ENCODE measurements at places on chromosomes 3 and 15. TPM values are rescaled to one million over a fixed set of nuclear protein-coding genes. Genes with fewer than 3 reads are reported as not detected.

The SYNPR gene
- polyA plus RNA-seq, result 0.14 TPM

DNA sequence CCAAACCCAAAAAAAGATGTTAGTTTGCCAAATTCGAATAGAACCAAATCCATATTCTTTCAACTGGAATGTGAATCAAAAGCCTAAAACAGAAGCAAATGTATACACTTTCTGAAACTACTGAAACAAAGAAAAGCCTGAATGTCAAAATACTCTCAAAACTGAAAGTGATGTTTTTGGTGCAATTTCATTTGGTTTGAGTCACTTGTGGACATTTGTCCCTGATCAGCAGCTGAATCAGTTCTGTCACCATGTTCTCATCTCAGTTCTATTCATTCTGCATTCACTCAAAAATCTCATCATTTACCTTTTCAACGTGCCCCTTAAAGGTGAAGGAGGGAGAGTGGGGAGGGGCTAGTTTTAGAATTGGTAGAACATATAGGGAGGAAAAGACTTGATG is 266.8 kb downstream of the ABHD5 start:
- no peak for DNase-seq

DNA sequence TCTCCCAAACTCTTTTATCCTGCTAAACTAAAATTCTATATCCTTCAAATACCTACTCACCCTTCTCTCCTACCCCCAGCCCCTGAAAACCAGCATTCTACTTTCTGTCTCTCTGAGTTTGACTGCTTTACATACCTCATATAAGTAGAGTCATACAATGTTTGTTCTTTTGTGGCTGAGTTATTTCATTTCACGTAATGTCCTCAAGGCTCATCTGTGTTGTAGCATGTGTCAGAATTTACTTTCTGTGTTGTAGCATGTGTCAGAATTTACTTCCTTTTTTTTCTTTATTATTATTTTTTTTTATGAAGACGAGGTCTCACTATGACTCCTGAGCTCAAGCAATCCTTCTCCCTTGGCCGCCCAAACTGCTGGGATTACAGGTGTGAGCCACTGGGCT is 20.1 kb downstream of the IFT122 start:
- DNase-seq, result no peak

GRCh38 chr3:58639001-58639400 is 27.6 kb downstream of the FAM3D start:
- DNase-seq, result no peak

DNA sequence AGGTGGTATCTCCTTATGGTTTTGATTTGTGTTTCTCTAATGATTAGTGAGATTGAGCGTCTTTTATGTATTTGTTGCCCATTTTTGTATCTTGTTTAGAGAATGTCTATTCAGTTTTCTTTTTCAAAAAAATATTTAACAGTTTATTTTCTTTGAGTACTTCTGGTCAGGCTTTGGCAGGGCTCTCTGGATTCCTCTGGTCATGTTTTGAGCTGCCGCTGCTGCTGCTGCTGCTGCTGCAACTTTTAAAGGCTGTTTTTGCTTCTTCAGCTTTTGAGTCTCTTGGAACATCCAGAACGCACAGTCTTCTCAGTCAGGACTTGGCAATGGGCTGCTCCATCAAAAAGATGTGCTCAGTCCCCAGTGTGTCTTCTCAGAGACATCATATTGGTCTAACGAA is 40.1 kb downstream of the REC114 start:
- no peak for DNase-seq

All from right renal cortex interstitium (tissue), 3 donors.